Activated CD8-positive, alpha-beta T cell treated with anti-CD3 and anti-CD28 coated beads, Interleukin-2, amount 10 ng/mL, durations not matched to agents 7 days and 5 days (primary cell): ENCODE measurements at places on chromosomes 4 and X. TPM values are rescaled to one million over a fixed set of nuclear protein-coding genes. Genes with fewer than 3 reads are reported as not detected.

DNA sequence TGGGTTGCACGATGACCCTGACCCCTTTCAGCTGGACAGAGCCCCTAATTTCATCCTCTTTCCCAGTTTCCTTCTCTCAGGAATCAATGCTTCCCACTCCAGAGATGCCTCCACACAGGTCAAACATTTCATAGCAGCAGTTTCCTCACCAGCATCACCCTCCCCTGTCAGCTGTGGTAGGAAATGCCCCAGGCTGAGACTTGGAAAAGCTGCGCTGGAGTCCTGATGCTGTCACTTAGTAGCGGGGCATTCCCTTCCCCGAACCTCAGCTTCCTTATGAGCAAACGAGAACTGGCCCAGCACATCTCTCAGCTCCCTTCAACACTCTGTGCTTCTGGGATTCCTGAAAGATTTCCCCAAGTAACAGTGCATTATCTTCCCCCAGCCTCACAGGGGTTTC lies 2.7 kb downstream of the GJB1 start:
- DNase-seq, result no peak
- H3K27ac ChIP-seq, result no peak overlapping the region
- H3K4me3 ChIP-seq, result no peak overlapping the region
- H3K4me1 ChIP-seq, result no peaks in the 10 kb centered on the region
- H3K36me3 ChIP-seq, result no peaks in the 10 kb centered on the region

Gene TIMM8A
- 15.9 TPM for total RNA-seq

GRCh38 chr4:40140196-40140595 lies 56.6 kb upstream of the RHOH start:
- no peak for DNase-seq
- H3K36me3 ChIP-seq, result peaks cover 52% of the 10 kb centered on the region
- no peaks in the 10 kb centered on the region for H3K4me1 ChIP-seq

- H3K27ac ChIP-seq, result no peak overlapping the region
- no peaks in the 10 kb centered on the region for H3K36me3 ChIP-seq
- no peaks in the 10 kb centered on the region for H3K4me1 ChIP-seq
- no peaks in the 10 kb centered on the region for H3K27me3 ChIP-seq
- no peak overlapping the region for H3K4me3 ChIP-seq
Measured at GRCh38 chr4:62495032-62495431, 1294.9 kb downstream of the ADGRL3 start.

DNA sequence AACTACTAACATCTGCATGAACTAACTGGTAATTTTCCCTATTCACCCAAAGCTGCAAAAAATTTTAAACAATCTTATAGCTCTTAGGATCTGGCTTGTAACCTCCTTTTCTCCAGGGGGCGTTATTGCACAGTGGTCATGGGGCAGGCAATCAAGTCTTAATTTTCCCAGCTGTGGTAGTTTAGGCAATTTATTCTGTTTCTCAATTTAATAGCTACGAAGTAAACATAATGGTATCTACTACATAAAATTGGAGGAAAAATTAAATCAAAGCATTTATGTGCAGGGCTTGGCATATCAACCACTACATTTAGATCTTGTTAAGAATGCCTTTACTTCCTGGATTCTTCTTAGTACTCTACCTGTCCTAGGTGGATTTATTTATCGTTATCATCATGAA lies 137.4 kb upstream of the GUCY1A1 start:
- H3K27ac ChIP-seq, result no peak overlapping the region
- H3K4me3 ChIP-seq, result no peak overlapping the region
- no peaks in the 10 kb centered on the region for H3K36me3 ChIP-seq
- H3K27me3 ChIP-seq, result peaks cover 2% of the 10 kb centered on the region

- no peak overlapping the region for H3K4me3 ChIP-seq
- peaks cover 39% of the 10 kb centered on the region for H3K27me3 ChIP-seq
- H3K4me1 ChIP-seq, result peaks cover 7% of the 10 kb centered on the region
Measured at GRCh38 chr4:65668201-65669089, 1.8 kb downstream of the EPHA5 start.

Gene SPANXN4
- total RNA-seq, result not detected
